Activated naive CD8-positive, alpha-beta T cell treated with anti-CD3 and anti-CD28 coated beads for 36 hours (primary cell): ENCODE measurements at places on chromosomes 3 and 15.
A peak's percentile ranks its signal among the peaks of the same experiment; 100 is the strongest.

- DNase-seq: no peak
Observed at GRCh38 chr3:53056442-53056841, 10.6 kb upstream of the SFMBT1 start.

DNA sequence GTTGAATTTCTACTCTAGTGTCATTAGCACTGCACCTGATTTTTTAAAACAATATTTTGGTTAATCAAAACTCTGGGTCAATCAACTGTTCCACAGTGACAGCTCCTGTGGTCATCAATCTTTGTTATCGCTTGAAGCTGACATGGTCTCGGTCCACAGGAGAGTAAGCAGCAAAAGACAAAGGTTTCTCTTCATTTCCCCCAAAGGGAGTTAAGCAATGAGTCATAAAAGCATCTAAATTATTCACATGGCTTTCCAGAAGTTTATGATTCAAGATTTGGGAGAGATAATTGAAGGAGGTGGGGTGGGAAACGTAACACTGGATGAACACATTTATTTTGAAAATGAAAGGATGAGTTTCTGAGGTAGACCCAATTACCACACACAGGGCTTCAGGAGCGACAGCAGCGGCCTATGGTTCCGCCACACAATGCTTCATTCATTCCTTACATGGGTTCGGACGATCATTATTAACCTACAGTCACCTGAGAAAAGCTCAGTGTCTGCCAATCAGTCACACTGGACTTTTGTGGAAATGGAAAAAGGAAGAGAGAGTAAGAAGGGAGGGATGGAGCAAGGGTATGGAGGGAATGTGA lies 505.1 kb downstream of the FHIT start:
- DNase-seq: no peak

DNA sequence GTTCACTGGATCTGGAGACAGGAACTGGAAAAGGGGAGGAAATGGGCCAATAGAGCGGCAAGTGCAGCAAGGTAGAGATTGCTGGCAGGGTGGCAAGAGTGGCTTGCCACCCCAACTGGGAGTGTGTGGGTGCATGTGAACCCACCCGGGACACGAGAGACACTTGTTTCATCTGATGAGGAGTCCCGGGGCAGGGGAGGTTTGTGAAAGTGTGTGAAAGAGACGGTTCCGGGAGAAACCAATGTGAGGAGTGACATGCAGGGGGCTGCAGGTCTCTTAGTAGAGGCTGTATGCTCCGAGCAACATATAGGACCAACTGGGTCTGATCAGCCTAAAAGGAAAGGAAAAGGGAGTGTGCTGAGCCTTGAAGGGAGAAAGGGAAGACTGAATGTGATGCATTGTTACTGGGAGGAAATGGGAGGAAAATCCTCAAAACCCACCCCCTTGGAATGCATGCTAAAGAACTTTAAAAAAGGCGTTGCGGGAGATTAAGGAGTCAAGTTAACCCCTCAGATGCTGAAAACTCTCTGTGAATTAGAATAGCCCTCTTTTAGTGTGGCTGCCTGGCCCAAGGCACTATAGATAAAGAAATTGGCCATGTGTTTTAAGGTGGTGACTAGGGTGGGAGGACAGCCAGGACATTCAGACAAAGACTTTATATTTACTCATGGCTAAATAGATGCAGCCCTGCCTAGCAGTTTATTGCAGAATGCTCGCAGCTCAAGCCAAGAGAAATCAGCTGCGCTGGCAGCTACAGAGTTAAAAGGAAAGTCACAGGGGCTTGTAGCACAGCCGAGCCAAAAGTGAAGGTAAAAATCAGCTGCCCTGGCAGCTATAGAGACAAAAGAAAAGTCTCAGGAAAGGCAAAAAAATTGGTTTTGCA lies 9.1 kb upstream of the SLC9C1 start:
- no peak for DNase-seq

DNA sequence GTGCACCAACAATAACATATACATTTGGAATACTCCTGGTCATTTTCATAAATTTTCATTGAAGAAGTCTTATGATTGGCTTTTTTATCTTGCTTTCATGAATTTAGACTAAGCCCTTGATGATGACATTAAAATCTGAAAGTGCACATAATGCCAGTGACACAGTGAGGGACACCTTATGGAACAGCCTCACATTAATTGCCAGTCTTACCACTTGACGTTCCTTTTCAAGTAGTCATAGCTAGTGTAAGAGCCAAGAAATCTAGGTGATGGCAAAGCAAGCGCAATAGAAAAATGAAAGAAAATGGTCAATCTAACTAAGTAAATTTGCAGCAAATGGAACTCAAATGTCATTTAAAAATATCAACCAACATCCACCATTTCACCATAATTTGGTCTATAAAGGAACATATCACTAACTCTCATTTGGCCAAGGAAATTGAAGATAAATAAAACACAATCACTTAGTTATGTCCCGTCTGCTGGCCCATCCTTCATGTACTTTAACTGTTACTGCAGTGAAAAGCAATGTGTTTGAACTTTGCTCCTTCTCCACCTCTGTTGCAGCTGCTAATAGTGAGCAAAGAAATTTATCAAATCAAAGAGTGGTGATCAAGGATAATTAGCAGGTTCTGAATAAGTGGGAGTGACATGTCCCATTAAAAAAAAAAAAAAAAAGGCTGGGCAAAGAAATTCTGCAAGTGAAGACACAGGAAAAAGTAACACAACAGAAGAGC lies 110.0 kb downstream of the TJP1 start:
- no peak for DNase-seq

DNA sequence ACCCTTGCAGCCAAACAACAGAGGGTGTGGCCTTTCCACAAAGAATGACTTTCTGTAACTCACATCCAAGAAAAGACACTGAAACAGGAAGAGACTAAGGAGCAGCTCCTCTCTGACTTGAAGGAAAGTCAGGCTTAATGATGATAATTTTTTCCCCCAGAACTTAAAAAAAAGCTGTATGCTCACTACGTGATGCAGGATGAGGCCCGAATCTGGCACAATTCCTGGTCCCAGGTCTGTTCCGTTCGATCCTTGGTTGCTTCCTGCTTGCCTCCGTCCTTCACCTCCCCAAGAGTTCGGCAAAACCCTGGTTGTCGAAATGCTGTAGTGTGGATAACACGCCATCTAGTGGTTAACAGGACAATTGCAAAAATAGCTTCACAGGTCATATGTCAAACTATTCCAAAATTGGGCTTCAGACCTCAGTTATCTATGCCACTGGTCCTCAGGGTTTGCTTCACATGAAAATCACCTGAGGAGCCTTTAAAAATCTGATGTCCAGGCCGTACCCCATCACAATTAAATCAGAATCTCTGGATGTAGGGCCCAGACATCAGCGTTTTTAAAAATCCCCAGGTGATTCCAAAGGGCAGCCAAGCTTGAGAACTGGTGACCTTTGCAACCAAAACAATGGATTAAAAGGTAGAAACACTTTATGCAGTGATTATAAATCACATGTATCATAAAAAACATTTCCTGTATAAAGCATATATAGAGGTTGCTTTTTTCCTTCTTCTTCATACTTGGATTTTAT lies 28.1 kb upstream of the SYNM start:
- peak; percentile 30 for DNase-seq

- DNase-seq: peak; percentile 81
Observed at GRCh38 chr3:39177708-39178332, 14.6 kb downstream of the XIRP1 start.

GRCh38 chr3:112128843-112129727 lies 4.0 kb downstream of the GCSAM start:
- DNase-seq: peak; percentile 46

- DNase-seq: no peak
Observed at GRCh38 chr3:17607905-17608304, 134.5 kb downstream of the TBC1D5 start.

GRCh38 chr15:66476535-66476934 lies 21.0 kb downstream of the SNAPC5 start:
- DNase-seq: peak; percentile 7

DNA sequence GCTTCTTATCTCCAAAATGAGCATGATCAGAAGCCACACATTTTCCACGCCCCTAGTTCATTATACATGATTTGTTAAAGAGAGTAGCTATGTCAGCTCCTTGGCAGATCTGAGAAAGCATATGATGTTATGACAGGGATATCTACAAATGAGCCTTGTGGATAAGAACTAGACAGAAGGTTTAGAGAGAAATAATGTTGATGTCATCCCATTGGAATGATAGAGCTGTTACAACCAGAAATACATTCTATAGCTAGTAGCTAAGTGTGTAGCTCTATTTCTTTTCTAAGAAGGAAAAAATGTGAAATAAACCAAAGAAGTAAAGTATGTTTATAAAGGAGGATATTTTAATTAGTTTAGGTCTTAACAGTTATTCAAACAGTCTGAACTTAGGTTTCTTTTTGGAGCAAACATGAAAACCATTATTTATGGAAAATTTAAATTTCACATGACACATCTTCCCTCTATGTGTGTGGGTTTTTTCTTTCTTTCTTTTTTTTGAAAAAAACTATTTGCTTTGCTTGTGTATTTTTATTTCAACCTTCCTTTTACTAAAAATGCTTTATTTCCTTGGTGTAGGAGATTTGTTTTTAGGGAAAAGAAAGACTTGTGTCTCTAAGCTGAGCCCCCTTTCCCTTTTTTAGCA lies 167.7 kb downstream of the GHSR start:
- DNase-seq: no peak

DNA sequence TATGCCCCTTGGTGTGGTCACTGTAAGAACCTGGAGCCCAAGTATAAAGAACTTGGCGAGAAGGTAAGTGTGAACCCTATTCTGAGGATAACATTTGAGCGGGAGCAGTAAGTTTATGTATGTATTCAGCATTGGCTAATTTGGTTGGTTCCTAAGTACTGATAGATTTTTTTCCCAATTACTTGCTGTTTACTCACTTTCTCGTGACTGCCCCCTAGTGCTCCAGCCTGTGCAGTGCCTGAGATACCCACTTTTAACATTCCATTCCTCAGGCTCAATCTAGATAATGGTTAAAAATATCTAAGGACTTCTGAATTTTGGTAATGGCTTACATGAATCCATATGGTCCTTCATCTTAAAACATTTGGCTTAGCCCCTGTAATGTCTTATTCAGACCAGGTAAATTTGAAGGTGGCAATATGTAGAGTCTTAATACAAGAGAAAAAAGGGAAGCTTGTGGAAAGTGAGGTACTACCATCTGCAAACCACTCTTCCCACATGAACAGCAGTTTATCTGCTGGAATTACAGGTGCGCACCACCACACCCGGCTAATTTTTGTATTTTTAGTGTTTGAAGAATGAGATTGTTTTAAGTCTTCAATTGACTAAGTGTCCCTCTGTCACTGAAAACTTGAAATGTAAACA lies 7.1 kb downstream of the ELL3 start:
- peak; percentile 52 for DNase-seq

- no peak for DNase-seq
Observed at GRCh38 chr15:71111181-71111565, 4.1 kb upstream of the THSD4 start.

DNA sequence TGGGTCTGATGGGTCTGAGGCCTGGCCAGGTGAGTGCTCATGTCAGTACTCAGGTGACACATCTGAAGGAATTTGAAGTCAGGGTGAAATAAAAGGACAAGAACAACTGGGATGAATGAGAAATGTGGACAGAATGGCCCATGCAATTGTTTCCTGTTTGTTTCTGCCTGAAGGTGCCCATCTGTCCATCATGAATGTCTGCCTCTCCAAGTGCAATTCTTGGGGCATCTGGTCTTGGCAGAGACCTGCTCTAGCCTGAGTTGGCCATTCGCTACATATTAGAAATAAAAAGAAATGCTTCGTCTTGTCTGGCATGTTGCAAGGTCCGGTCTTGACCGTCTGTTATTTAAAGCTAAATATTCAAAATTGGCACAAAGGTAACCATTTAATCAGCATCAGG lies 142.0 kb upstream of the AGBL1 start:
- DNase-seq: no peak

DNA sequence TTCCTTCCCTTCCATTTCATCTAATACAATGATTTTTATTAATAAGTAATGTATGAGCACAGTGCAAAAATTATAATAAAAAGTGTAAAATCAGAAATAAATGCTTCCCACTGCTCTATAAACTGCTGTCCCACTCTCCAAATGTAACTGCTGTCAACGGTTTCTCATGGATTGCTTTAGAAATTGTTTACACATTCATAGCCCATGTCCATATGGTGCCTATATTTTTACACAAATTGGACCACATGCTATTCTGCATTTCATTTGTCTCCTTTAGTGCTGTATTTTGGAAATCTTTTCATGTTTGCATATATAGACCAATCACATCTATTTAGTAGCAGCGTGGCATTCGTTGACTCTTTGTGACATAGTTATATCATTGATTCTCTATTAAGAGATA lies 164.7 kb upstream of the SLCO3A1 start:
- DNase-seq: no peak
